Motor neuron (in vitro differentiated cells): ENCODE measurements at places on chromosomes 4 and X. TPM values are rescaled to one million over a fixed set of nuclear protein-coding genes. Genes with fewer than 3 reads are reported as not detected.

OTC gene
- total RNA-seq = not detected in 2 replicates

- ATAC-seq = peak; percentile 60
These were observed 68.0 kb downstream of the RGS12 start for GRCh38 chr4:3360777-3361176.

DNA sequence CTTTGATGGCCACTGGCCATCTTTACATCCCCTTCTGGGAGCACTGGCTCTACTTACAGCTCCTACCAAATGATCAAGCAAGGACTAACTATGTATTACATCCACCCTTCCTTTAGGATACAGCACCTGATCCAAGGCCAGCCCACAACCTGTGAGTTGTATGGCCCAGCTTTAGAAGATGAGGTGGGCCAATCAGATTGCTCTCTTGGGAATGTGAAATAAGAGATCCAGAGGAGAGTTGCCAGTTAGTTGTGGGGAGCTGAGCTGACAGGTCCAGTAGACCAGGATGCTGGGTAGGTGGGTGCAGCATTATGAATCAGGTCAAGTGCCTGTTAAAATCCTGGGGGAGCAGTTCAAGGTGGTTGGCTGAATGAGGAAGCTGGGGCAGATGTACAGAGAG is 111.5 kb downstream of the GNL3L start:
- no peak for ATAC-seq

- no peak for ATAC-seq
These were observed 162.9 kb downstream of the LRBA start for GRCh38 chr4:150852216-150852615.

UBA1 gene
- 295 and 331 TPM in 2 replicates for total RNA-seq

DNA sequence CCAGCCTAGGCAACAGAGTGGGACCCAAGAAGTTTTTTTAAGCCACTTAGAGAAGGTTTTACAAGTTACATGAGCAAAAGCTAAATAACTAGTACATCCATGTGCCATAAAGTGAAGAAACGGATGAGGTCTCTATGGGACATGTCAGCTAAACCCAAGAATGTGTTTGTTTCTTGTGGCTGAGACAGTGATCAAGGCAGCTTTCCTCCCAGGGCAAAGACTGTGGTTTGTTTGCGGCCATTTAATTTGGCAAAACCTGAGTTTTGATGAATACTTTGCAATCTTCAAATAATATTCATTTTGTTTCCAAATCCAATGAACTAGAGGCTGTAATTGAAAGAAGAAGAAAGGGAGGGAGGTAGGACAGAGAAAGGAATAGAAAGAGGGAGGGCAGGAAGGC is 44.9 kb upstream of the SLC2A9 start:
- no peak for ATAC-seq

DNA sequence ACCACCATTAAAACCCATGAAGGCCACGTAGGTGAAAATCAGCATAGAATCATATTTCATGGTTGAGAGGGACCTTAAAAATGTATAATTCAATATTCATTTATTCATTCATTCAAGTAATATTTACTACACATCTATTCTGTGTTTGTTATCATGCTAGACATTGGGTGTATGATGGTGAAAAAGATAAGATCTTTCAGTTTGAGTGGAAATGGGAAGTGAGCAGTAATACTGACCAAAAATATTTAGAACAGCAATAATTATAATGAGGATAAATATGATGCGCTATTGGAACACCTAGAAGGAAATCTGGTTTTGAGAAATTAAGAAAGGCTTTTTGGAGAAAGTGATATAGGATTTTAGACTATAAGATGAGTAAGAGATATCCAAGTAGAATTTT is 28.0 kb downstream of the DKK2 start:
- no peak for ATAC-seq

FAM9C gene
- 0.17 TPM in 1 of 2 replicates, not detected in the other for total RNA-seq

AADAT gene
- total RNA-seq = 12.7 and 12.8 TPM in 2 replicates
